ENCODE measurements at places on chromosomes 13 and 19.
A peak's percentile ranks its signal among the peaks of the same experiment; 100 is the strongest.

DNA sequence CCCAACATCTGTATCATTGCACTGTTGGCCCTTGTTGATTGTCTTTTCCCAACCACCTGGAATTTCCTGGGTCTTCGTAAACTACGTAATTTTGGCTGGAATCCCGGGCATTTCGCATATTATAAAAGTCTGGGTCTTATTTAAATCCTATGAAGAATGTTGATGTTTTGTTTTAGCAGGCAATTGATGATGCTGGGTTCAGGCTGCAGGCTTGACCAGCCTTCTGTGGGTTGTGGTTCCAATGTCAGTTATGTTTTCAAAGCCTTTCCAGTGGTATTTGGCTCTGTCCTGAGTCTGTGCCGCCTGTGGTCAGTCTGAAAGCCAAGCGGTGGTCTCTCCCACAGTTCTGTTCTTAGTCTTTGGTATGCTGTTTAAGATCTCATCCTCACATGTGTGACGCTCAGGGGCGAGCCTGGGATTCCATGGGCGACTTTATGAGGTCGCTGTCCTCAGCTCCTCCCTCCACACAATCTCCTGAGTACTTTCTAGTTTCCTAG, 12.4 kb downstream of the SLC35E1 start:
- DNase-seq, result no peak

DNA sequence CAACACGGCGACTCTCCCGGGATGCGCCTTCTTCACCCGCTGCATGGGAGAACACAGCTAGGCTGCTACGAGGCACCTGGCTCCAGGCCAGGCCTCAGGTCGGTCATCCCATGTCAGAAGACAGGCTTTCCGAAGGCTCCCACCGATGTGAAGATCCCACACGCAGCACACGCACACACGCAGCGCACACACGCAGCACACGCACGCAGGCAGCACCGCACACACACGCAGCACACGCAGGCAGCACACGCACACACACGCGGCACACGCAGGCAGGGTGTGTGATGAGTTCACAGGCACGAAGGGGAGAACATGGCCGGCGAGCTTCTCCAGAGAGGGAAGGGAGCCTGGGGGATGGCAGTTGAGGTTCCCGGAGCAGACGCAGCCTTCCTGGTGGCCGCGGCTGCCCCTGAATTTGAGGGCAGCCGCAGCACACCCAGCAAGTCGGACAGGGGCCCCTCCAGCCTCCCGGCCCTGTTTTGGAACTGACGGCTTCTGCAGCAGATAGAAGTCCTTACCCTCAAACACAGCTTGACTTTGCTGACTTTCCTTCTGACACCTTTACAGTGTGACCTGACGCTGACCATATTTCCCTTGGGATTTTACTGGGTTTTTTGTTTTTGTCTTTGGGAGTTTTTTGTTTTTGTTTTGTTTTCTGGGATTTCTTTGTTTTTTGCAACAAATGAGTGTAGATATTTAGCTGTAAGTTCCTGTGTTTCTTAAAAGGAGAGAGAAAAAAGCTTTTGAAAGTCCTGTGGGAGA, 55.9 kb downstream of the RASA3 start:
- no peak for DNase-seq

DNA sequence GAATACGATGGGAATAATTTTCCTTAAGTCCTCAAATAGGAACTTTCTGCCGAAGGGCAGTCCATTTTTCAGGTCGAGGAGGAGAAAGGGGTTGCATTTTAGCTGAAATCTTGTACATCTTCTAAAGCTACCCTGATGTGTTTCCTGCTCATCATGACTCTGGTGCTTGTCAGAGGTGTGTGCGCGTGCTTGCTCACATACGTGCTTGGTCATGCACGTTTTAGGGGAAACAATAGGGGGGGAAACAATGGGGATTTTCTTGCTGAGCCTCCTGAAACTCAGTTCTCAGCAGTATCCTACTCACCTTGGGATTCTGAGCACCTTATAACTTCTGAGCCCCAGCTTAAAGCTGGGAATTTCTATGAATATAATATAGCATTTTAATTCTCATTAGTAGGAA, 44.7 kb downstream of the TM9SF2 start:
- DNase-seq, result no peak

DNA sequence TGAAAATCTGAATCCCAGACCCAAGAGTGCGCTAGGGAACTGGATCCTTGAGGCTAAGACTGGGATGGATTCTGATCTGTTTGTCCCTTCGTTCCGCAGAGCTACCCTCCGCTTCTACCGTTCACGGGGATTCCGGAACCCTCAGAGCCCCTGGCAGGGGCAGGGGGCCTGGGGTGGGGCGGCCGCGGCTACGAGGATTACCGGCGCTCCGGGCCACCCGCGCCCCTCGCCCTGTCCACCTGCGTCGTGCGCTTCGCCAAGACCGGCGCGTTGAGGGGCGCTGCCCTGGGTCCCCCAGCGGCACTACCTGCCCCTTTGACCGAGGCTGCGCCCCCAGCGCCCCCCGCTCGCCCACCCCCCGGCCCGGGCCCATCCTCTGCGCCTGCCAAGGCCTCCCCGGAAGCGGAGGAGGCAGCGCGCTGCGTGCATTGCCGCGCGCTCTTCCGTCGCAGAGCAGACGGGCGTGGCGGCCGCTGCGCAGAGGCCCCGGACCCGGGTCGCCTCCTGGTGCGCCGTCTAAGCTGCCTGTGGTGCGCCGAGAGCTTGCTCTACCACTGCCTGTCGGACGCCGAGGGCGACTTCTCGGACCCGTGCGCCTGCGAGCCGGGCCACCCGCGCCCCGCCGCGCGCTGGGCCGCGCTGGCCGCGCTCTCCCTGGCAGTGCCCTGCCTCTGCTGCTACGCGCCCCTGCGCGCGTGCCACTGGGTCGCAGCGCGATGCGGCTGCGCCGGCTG, 7.1 kb downstream of the SPRED3 start:
- peak; percentile 32 for DNase-seq

- DNase-seq, result no peak
Measured at GRCh38 chr13:103731959-103732358, 665.7 kb upstream of the SLC10A2 start.

GRCh38 chr19:53812335-53812734, 11.8 kb downstream of the NLRP12 start:
- no peak for DNase-seq

- no peak for DNase-seq
Measured at GRCh38 chr13:94412870-94413597, 66.4 kb downstream of the DCT start.

GRCh38 chr13:109275852-109276251, 510.5 kb downstream of the IRS2 start:
- DNase-seq, result no peak

- DNase-seq, result no peak
Measured at GRCh38 chr19:4379383-4380253, 20.7 kb downstream of the SH3GL1 start.

- no peak for DNase-seq
Measured at GRCh38 chr13:32432856-32433255, 4.9 kb upstream of the N4BP2L1 start.

DNA sequence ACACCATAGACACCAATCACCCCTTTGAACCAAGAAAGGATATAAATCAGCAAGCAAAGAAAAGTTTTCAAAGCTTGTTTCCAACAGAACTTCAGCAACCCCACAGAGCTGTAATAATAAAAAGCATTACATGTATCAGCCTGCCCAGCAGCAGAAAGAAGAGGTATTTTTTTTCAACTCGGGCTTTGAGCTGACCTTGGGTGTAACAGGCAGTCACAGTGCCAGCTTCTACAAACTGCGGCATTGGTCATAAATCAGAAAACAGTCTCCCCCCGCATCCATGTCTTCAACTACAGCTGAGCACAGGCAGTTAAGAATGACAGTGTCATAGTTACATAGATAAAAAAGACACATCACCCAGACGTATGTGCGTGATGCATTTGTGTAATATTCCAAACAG, 671.0 kb upstream of the SLITRK1 start:
- no peak for DNase-seq

- DNase-seq, result no peak
Measured at GRCh38 chr19:326871-327270, 17.7 kb downstream of the MIER2 start.

DNA sequence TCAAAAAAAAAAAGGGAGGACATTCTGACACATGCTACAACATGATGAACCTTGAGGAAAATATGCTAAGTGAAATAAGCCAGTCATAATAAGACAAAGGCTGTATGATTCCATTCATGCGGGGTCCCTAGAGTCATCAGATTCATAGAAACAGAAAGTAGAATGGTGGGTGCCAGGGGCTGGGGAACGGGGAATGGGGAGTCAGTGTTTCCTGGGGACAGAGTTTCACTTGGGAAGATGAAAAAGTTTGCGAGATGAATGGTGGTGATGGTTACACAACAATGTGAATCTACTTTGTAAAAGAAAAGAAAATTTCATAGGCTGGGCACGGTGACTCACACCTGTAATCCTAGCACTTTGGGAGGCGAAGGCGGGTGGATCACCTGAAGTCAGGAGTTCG, 6.1 kb upstream of the CLEC4G start:
- DNase-seq, result peak; percentile 49

DNA sequence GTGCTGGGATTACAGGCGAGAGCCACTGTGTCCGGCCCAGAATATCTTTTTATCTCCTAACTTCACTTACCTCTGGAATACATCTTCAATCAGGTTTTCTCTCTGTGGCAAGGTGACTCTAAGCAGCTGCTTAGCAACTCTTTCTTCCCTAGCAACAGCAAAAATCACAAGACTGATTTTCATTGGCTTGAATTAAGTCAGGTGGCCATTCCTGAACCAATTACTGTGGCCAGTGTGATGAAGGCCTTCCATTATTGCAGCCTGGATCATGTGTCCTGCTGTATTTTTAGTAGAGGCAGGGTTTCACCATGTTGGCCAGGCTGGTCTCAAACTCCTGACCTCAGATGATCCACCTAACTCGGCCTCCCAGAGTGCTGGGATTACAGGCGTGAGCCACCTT, 9.0 kb upstream of the LTBP4 start:
- no peak for DNase-seq

DNA sequence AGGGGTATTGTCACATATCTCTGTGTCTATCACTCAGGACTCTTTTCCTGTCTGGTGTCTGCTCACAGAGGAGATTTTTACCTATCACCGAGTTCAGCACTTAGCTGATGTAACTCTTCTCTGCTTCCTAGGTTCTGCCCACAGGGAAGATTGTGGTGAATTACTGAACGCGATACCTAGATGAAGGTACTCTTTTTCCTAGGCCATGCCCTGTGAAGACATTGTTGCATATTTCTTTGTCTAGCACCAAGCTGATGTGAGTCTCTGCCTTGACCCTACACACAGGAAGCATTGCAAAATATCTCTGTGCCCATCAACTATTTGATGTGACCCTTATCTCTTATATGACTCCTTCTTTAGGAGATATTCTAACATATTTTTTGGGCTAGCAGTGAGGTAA, 72.1 kb upstream of the ZNF43 start:
- no peak for DNase-seq

DNA sequence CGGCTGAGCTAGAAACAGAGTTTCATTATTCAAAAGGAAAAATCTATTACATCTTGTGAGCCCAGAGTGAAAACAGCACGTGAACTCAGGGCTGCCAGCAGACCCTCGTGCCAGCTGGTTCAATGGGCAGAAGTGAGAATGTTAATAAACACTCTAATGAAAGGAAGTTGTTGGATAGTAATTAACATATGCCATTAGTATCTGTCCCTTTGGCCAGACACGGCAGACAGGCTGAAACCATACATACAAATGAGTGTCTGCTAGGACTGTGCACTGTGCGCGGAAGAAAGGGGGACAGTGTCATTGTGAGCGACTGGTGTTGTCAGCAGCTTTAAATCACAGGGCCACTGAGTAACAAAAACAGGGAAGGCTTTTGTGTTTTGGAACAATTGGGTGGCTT, 121.9 kb upstream of the TSC22D1 start:
- no peak for DNase-seq

GRCh38 chr19:54462655-54463530, 685 bp downstream of the LENG9 start:
- DNase-seq, result peak; percentile 26

- DNase-seq, result no peak
Measured at GRCh38 chr13:60716313-60716712, 319.3 kb downstream of the TDRD3 start.

DNA sequence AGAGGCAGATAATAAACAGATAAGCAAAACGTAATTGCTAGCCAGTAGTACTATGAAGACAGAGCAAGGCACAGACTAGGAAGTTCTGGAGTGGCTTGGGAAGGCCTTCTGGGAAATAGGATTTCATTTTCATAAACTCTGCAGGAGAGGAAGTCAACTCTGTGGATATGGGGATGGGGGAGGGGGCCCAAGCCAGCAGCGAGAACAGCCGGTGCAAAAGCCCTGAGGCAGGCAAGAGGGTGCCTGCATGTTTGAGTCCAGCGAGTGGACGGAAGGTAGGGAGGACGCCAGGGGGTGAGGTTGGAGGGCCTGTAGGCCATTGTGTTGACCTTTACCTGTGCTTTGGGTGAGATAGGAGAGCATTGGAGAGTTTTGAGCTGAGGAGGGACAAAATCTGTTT, 9.0 kb upstream of the ASF1B start:
- no peak for DNase-seq

- no peak for DNase-seq
Measured at GRCh38 chr13:36030670-36031331, 100.4 kb downstream of the DCLK1 start.

GRCh38 chr13:91771229-91771628, 372.8 kb downstream of the GPC5 start:
- no peak for DNase-seq

All from stimulated activated CD4-positive, alpha-beta T cell treated with anti-CD3 and anti-CD28 coated beads, Interleukin-1b, Interleukin-23, amount 100 ng/mL, for 24 hours (primary cell).